ENCODE measurements at places on chromosomes 13 and 19.

DNA sequence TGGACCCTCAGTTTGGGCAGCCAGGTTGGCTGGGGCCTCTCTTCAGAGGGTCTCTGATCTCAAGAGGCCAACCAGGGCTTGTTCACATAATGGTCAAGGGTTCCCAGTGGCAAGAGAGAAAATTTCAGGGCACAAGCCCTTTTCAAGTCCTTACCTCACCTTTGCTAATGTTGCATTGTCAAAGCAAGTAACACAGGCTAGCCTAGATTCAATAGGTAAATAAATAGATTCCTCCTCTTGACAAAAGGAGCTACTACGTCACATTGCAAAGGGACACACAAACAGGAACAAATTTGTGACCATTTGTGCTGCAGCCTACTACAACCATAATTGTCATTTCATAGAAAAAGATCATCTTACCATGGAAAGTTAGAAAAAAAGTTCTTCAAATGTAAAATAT, 33.9 kb upstream of the FRY start:
- no peak for DNase-seq

DNA sequence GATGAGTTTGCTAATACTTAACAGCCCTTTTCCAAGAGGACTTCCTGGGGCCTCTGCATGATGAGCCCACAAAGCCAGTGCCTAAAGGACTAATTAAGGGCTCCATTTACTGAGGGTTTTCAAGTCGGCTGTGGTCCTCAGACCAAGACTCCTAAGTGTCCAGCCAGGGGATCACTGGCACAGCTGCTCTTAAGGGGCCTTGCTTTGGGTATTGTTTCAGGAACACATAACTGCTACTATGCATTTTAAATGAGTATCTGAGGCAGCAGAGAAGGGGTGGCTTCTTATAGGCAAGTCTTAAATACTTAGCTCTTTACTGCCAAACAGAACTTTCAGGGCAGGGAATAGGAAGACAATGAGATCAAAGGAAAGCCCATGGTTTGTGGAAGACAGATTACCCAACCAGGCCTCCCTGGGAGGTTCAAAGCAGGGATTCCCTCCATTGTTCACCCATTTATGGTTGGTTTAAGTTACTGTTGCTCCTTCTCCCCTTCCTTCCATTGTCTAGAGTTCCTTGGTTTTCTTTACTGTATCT, 61.9 kb downstream of the TNFRSF19 start:
- no peak for DNase-seq

DNA sequence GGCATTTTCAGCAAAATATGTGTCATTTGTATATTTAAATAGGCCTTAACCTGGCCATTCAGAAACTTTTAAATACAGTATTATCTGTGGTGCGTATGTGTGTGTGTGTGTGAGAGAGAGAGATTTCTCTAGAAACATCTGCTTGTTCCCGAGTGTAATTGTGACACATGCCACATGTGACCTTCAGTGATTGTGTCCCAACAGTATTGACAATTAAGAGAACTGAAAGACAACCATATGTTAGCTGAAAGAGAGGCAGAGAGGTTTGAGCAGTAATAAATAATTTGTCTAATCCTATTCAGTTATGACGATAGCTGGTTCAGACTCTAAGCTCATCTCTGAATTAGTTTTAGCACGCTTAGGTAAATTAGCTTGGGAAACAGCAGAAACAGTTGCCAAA, 1503.1 kb downstream of the PCDH9 start:
- no peak for DNase-seq

- DNase-seq = no peak
These were observed 120.1 kb downstream of the RGCC start for GRCh38 chr13:41577436-41577835.

GRCh38 chr19:34484328-34484727, 2.8 kb downstream of the WTIP start:
- DNase-seq = no peak

GRCh38 chr19:40320558-40320935, 27.6 kb downstream of the C19orf47 start:
- DNase-seq = no peak

DNA sequence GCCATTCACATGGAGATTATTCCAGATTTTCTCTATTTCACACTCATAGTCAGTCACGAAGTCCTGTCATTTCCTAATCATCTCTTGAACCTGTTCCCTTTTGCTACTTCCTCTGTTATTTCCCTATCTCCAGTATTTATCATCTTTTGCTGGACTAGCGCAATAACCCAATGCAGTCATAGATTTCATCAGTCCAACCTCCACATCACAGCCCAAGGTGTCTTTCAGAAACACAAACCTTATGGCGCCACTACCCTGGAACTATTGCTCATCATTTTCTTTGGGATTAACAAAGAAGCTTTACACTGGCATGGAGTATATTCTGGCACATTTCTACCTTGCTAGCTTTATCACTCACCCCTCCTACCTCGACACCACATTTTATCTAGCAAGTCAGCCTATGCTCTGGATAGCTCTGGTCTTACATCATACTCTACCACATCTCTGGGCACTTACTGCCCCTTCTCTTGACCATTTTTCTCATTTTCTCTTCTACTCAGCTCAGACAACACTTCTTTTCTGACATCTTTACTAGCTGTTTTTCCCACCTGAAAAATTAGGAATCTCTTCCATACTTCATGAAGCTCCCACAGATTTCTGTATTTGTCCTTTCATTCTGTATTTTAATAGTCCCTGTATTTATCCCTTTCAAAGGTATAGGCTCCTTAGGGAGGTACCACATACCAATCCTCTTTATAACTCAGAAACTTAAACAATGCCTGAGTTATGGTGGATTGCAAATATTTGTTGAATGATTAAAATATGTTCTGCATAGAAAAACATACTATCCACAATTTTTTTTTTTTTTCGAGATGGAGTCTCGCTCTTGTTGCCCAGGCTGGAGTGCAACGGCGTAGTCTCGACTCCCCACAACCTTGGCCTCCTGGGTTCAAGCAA, 534.7 kb downstream of the KLF12 start:
- DNase-seq = no peak

DNA sequence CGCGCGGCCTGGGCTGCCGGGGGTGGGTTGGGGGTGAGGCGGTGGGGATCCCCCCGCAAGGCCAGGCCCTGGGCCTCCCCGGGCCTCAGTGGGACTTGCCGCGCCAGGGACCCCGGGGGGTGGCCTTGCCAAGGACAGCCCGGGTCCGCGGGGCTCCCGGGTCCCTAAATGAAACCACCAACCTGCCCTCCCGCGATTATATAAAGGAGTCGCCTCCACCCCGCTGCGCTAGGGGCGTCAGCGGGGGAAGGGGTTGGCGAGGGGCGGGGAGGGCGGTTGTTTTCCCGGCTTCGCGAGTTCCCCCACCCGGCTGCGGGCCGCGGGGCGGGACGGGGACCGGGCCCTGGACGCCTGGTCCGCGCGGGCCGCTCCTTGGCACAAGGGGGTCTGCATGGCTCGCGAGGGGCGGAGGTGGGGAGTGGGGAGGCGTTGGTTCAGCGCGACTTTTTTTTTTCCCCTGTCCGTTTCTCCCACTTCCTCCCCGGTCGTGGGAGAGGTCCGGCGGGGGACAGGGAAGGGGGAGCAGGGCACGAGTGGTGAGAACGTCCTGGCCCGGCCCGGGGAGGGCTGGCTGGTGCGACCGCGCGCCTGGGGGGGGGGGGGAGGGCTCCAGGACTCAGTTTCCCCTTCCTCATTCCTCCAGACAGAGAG, 822 bp upstream of the ZBTB7A start:
- DNase-seq = no peak

- DNase-seq = peak; percentile 22
These were observed 231.0 kb upstream of the IRS2 start for GRCh38 chr13:110017379-110017778.

DNA sequence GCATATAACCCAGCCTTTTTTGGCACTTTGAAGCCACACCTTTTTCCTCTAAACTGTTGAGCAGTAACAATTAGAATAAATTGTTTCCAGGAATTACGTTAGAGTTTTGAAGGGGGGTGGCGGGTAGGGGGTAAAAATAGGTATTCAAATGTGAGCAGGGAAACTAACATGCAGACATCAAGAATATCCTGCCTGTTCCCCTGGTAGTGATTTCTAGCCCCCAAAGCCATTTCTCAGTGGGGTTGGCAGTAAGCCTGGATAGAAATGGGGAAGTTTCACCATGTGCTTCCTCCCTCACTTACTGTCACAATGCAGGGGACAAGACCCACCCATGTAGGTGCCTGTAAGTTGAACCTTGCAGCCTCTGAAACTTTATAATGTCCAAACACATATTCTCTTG, 3.8 kb downstream of the DOCK9 start:
- no peak for DNase-seq

DNA sequence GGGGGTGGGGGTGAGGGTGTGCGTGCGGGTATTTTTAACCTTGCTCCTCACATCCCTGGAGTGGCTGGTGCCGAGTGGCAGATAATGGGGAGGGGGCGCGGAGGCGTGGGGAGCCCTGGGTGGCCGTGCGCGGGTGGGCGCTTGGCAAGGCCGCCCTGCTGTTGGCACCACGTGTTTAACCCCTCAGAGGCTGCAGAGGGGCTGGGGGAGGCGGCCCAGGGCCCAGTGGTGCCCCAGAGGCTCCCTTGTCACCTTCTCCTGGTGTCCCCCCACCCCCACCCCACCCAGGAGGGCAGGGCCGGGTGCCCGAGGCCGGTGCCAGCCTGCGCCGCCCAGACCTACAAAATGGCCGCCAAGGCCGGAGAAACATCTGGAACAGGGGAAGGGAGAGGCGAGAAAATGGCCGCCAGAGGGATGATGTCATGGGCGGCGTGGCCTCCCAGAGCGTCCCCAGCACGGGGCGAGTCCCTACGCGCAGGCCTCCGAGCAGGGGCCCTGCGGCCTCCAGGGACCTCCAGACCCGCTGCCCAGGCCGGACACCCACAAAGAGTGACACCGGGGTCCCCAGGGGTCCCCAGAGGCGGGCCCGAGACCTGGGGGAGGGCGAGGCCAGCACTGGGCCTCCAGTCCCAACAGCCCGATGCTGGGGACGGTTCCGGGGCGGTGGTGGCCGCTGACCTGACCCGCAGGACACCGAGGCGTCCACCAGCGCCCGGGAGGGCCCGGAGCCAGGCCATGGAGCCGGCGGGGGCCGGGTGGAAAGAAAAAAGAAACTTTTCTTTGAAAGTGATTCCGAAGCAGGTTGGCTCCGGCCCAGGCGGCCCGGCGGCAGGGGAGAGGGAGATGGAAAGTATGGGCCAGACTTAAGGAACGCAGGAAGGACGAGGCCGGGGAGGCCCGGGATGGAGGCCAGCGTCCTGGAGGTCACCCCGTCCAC, 38.2 kb downstream of the NFIC start:
- no peak for DNase-seq

- peak; percentile 49 for DNase-seq
These were observed 23.1 kb upstream of the TNFRSF19 start for GRCh38 chr13:23547000-23547590.

DNA sequence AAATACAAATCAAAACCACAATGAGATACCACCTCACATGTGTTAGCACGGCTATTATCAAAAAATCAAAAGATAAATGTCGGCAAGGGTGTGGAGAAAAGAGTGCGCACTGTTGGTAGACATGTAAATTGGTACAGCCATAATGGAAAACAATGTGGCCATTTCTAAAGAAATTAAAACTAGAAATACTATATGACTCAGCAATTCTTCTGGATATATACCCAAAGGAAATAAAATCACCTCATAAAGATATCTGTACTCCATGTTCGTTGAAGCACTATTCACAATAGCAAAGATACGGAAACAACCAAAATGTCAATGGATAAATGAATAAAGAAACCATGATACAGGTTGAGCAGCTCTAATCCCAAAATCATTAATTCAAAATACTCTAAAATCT, 30.8 kb downstream of the VWA8 start:
- DNase-seq = no peak

DNA sequence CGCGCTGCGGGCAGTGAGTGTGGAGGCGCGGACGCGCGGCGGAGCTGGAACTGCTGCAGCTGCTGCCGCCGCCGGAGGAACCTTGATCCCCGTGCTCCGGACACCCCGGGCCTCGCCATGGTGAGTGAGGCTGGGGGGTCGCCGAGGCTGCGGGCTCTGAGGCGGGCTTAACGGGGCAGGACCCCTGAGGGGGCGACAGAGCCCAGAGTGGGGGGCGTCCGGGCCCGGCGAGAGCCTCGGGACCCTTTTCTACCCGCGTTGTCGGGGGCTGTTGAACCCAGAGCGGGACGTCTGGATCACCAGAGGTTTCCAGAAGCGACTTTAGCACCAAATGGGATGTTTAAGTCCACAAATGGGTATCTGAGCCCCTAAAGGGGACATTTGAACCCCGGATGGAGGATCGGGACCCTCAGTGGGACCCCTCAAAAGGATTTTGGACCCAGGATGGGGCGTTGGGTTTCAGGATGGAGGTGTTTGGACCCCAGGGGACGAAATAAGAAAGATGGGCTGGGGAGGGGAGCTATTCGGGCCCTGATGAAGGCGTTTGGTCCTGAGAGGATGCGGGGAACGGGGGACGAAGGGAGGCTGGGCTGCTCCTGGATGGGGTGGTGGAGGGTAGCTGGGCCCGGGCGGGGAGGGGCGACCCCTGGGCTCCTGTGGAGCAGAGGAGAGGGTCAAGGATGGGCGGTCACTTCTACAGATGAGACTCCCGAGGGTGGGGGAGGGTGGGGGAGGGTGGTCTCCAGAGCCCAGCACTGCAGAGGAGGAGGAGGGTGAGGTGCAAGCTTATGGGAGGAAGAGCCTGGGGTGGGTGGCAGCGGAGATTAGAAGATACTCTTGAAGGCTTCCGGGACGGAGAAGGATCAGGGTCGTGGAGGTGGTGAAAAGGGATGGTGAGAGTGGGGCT, at the start of gene CALM3:
Gene CALM3 (plus strand): TSS at position 13 of the 907 bp plus-strand sequence. CDS start 105 bp downstream, at position 118.
- peak; percentile 39 for DNase-seq

DNA sequence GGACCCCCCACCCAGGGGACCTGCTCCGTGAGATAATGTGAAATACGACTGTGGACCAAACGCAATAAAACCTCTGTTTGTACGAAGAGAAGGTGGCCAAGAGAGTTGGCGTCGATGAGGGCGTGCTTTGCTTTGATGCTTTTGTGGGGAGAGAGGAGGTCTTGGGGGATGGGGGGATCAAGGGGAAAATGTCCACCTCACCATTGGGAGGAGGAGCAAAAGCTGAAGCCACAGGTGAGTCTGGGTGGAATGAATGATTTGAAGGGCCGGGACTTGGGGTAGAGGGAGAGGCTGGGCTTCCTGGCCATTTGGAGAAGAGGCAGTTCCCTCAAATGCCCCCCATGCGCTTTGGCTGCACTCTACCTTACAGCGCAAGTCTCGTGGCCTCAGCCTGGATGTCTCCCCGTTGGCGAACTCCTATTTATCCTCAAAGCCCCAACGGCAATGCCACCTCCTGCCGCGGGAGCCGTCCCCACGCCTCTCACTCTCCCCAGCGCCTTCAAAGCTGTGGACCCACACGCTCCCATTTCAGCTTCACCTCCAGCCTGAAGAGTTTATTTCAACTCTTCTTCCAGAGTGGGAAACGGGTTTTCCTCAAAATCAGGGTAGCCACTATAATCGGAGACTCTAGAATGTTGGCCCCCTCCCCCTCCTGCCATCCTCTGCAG, 795 bp upstream of the ABCA7 start:
- no peak for DNase-seq

- no peak for DNase-seq
These were observed 6.7 kb downstream of the KCNJ14 start for GRCh38 chr19:48461982-48462655.

DNA sequence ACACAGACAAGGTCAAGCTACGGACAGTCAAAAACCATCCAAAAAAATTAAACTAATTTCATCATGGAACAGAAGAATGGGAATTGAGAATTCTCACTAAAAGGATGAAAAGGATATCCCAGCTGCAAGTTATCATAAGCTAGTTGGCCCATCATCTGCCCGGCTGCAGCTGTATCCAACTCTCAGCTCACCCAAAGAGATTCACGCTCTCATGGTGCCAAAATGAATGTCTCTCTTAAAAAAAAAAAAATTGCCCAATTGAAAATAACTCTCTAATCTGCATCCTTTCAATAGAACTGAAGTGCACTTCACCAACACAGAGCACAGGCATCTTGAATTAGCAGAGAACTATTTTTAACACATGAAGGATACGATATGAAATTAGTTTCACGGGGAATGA, 20.0 kb downstream of the ENOX1 start:
- DNase-seq = no peak

Measured in mesothelial cell of epicardium (in vitro differentiated cells).